Psoas muscle (tissue), 8 donors: ENCODE measurements at places on chromosomes 2 and 18. TPM values are rescaled to one million over a fixed set of nuclear protein-coding genes. Genes with fewer than 3 reads are reported as not detected.

The SPC25 gene
- total RNA-seq: 0.19 TPM

DNA sequence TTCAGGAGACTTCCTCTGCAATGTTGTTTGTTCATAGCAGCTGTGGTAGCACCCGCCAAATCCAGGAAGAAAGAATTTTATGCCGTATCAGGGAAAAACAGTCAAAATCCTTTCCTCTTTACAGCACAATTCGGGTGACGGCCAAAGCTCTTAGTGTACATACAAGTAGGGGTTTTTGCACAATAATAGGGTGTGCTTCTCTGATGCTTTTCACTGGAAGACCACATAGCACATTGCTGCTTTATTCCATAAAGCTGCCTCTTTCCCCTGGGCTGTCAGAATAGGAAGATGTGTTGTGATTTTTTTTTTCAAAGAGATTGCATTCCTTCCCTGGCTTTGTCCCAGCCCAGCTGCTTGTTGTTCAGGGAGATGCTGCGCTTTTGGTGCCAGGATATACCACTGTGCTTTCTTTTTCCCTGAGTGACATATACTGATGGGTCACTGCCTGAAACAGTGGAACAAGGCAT lies 27.2 kb upstream of the LANCL1 start:
- no peak for DNase-seq

- DNase-seq: no peak
Measured at GRCh38 chr18:28163201-28163775, 13.6 kb downstream of the CDH2 start.

- DNase-seq: no peak
Measured at GRCh38 chr2:218501665-218502064, 66.5 kb downstream of the USP37 start.

- DNase-seq: no peak
Measured at GRCh38 chr2:36780231-36780839, 83.8 kb downstream of the VIT start.

GRCh38 chr18:79476031-79476917 lies 80.5 kb downstream of the NFATC1 start:
- DNase-seq: peak; percentile 12

GRCh38 chr2:106018141-106018540 lies 176.0 kb downstream of the UXS1 start:
- no peak for DNase-seq
